Anterior cingulate cortex (tissue), 58 donors: ENCODE measurements at places on chromosomes 7 and 10.
A peak's percentile ranks its signal among the peaks of the same experiment; 100 is the strongest.

DNA sequence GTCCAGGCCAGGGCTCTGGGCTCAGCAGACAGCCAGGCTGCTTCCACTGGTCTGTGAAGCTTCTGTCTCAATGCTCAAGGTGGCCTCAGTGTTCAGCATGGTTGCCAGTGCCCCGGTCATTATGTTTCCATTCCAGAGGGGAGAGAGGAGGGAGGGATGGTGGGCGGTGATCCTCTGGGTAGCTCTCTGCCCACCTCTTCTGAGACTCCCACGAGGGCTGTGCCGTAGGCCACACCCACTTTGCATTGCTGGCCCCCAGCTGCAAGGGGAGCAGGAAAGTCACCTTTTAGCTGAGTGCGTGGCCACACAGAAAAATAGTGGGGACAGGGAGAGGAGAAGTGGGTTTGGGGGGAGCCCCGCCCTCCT lies 42.5 kb downstream of the FOXK1 start:
- no peak for DNase-seq

GRCh38 chr7:149824748-149825566 lies 13.2 kb upstream of the ZNF862 start:
- no peak for DNase-seq

DNA sequence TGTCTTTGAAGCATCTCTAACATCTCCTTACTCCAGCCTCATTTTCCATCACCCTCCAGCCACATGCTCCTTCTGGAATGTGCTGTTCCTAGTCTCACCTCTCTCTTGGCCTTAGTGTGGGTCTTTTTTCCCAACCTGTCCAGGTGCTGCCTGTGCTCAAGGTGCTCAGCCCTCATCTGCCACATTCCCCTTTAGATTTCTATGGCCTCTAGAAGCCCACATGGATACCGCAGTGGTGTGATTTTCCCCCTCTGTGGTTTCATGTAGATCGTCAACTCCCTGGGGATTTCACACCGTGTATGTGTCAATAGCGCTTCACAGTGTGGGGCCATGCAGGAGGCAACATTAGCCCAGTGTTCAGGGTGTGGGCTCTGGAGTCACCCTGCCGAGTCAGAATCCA lies 32.5 kb downstream of the BMPER start:
- DNase-seq, result no peak

- peak; percentile 5 for DNase-seq
These were observed 22.5 kb upstream of the TRIL start for GRCh38 chr7:28980451-28981160.

GRCh38 chr10:47366731-47367460 lies 17.2 kb downstream of the ZNF488 start:
- no peak for DNase-seq

- no peak for DNase-seq
These were observed 80.5 kb upstream of the TMEM106B start for GRCh38 chr7:12130609-12131008.

DNA sequence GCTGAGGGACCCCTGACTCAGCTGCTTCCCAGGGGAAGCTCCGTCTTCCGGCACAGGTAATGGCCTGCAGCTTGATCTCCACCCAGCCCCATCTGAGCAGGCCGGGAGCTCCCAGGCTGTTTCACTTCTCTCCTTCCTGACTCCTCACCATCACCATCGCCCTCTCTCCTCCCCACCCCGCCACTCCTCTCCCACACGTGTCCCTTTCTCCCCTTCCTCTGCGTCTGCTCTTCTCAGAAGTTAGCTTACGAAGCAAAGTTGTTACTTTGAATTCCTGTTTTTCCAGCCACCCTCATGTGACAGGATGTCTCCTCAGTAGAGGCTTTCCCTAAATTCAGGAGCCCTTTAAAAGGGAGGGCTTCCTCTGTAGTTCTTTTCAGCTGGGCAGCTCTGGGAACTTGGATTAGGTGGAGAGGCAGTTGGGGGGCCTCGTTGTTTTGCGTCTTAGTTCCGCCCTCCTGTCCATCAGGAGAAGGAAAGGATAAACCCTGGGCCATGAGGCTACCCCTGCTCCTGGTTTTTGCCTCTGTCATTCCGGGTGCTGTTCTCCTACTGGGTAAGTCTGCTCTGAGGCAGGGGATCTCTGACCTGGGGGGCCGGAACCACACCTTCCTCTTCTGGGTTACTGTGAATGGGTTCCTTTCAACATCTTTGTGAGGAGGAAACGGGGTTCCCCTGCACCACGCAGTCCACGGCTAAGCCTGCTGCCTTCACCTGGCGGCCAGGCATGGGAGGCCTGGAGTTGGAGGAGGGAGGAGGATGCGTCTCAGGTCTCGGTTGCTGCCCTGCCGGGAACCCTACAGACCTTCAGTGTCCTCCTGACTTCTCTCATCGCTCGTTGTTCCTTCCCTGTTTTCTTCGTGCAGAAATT lies at the start of gene MRC1:
Gene MRC1, plus strand, starts transcription at position 378 of the 871 bp plus-strand sequence. Its CDS starts 118 bp downstream, at position 496.
- DNase-seq, result peak; percentile 9

DNA sequence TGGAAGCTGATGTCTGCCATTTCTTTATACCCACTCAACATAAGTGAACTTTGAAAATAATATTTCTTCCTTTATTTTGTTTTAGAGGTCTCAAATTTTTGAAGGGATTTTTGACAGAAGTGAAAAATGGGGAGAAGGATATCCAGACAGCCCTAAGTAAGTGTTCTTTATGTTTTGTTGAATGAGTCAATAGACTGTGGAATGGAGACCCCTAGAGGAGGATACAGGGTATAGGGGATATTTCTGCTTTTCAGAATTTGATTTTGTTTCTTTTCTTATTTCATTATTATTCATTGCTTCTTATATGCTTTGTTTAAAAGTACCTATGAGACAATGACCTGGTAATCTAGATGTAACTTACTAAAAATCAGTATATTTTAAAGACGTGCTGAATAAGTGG lies 34.4 kb downstream of the PLEKHA8 start:
- DNase-seq, result no peak

DNA sequence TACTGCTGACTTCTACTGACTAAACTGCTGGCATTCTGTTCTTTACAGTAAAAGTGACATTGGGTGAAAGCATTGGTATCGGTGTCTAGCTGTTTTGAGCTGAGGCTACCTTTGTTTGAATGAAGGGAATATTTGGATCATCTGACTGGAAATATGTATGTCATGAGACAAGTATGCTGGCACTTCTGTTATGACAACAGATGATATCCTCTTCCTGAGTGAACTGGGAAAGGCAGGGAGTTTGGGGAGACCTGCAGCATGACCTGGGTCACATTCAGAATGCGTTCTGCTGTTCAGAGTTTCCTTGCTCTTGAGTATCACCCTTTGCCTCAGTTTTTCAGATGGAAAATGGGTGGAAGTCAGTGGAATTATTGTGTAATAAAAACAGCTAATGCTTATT lies 81.8 kb downstream of the PLCE1 start:
- no peak for DNase-seq
